ENCODE measurements at places on chromosomes 7 and 10.

- no peak for DNase-seq
Observed at GRCh38 chr10:51638737-51639136, 60.7 kb downstream of the CSTF2T start.

GRCh38 chr7:158829342-158830210 is at the start of gene ESYT2:
Gene ESYT2, minus strand, starts transcription at chr7:158829509. Its CDS starts 91 bp downstream, at chr7:158829418.
- DNase-seq: peak; percentile 74

GRCh38 chr10:110600487-110601101 is 33.1 kb downstream of the SMC3 start:
- no peak for DNase-seq

DNA sequence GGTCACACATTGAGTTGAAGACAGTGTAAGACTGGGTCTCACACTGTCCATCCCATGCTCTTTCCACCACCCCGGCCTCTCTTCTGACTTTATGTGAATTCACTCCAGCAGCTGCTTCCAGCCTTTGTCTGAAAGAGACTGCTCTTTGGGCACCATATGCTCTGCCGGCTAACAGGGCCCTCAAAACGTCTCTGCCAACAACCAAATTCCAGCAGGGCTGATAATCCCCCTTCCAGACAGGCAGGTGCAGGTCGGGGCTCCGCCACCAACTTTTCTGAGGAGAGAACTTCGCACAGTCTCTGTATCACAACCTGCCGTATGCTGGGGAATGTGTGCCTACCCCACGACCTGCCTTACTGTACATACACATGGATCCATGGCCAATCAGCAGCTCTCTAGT is 64.3 kb downstream of the PLXNA4 start:
- no peak for DNase-seq

DNA sequence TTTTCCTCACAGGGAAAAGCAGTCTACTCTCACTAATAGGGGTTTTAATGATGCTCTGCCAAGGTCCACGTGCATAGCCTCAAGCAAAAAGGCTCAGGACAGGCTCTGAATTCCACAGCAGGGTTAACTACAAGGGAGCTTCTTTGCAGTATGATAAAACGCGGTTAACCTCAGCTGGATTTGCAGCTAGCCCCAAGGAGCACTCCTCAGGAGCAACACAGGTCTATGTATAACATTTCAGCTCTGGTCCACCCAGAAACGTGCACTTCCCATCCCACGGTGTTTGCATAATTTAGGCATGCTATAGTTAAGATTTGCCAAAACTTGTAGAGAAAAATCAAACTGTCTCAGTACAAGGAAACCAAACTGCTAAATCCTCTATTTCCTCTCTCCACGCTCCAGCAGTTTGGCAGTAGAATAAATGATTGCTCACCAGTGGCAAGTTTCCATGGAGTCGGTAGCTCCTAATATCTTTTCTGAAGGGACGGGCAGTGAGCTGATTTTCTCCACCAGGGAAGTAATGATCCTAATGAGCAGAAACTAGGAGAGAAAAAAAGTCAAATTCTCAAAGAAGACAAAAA is 13.1 kb upstream of the ASB4 start:
- peak; percentile 16 for DNase-seq

DNA sequence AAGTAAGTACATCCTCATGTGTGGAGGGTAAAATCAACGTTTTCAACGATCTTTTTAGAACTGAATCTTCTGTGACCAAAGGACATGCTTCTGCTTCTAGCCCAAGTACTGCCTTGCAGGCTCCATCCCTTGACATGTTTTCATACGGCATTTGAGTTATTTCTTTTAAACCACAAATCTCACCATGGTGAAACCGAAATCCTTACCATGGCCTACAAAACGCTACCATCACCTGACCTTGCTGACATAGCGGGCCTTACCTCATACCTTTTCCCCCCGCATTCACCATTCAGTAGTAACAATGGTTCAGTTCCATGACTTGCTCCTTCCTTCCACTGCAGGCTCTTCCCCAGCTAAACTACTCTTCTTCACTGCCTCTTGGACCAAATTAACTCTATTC is 3.5 kb downstream of the RNF216 start:
- no peak for DNase-seq

GRCh38 chr7:142800088-142800487 is 29.3 kb downstream of the PRSS2 start:
- DNase-seq: no peak

GRCh38 chr10:12041766-12042408 is 722 bp downstream of the UPF2 start:
- DNase-seq: no peak

DNA sequence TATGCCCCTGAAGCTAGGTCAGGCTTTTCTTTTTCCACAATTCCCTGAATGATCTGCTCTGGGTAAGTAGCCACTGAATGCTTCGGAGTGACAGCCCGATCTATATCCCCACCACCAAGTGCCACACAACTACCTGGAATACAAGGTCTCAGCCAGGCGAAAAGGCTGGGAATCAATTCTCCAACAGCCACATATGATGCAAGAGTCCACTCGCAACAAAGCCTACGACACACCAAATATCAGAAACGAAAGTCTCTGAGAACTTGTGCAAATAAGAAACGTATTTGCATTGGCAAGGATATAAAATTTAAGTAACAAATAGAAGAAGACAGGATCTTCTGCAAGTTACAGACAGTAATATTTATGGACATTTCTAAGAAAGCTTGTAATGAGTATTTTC is 5.7 kb downstream of the HIPK2 start:
- DNase-seq: no peak

GRCh38 chr10:28300027-28300426 is 2.8 kb downstream of the MPP7 start:
- DNase-seq: no peak

GRCh38 chr7:55063061-55063460 is 44.2 kb downstream of the EGFR start:
- DNase-seq: no peak

DNA sequence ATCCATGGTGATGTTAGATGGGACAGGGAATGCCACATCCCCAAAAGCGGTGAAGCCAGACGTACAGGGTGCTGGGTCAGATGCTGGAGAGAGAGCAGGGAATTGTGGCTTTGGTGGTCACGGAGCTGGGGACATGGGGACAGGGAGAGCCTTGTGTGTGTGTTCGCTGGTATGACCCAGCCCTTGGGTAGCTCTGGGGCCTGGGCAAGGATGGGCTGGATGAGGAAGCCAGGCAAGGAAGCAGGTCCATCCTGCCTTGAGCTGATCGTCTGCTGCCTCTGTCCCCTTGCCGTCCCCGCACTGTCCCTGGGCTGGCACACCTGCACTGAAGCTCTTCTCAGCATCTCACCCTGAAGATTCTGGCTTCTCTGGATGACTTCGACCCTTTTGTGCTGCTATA is 15.4 kb upstream of the CLDN4 start:
- no peak for DNase-seq

- no peak for DNase-seq
Observed at GRCh38 chr10:69438536-69439349, 12.5 kb upstream of the TSPAN15 start.

- DNase-seq: no peak
Observed at GRCh38 chr10:47035171-47035818, 124.1 kb downstream of the PTPN20 start.

GRCh38 chr7:73338321-73338720 is 10.4 kb downstream of the FKBP6 start:
- DNase-seq: no peak

DNA sequence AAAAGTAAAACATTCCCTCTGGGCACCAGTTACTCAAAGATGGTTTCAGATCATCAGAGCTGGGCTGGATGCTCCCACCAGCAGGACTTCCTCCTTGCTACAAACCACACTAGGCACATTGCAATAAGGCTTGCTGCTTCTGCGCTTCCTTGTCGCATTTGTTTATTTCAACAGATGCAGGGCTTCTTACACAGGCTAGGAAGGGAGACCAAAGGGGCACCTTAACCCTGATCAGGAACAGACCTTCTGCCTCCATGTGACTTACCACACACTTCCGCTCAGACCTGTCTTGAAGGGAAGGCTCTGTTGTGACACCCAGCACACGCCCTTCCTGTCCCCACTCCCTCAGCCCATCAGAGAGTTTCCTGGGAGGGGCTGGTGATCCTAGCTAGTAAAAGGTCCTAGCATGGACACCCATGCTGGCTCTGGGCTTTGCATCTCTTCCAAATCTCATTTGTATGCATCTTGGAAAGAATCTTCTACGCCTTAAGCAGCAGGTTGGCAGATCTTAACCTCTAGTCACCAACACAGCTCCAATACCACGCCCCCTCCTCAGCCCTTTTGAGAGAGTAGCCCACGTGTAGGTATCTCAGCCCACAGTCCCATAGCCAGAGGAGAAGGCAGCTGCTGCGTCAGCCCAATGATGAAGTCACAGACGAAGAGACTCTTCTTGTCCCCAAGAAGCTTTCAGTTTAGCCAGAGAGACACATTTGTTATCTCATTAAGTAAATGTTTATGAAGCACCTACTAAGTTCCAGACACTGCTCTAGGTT is 47.1 kb upstream of the SVIL start:
- DNase-seq: no peak

Measured in GM04503 (cell line).